ENCODE measurements at places on chromosomes 5 and 9.

DNA sequence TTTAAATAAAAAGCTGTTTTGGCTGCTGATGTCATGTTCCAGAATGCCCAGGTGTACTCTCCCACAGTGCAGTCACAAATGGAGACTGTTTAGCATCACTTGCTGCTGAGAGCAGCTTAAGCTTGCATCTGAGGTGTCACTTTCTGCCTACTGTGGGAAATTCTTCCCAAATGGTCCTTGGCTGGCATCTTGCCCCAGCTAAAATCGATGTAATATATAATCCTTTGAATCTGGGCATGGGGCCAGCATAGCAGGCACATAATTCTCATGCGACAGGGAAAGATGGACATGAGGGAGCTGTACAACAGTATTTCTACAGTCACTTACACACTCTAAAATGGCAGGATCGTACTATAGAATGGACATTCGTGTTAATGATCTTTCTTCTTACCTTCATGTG, 144.3 kb downstream of the MACIR start:
- DNase-seq: no peak

DNA sequence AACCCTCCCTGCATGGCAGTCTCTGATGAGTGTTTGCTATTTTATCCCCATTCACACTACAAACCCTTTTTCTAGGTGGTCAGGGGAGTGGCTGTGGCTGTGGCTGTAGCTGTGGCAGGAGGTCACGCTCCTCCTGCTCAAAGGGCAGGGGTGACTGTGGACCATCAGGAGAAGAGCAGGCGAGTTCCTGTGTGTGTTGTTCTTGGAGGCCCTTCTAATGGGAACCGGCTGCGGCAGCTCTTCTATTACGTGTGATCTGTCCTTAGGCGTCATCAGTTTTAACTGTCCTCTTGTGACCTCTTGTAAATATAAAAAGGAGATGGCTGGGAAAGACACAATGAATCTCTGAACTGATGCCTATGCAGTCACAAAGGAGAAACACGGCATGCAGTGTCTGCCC, 65.1 kb downstream of the ANKH start:
- DNase-seq: peak; percentile 72

GRCh38 chr9:38051780-38052546, 17.1 kb downstream of the SHB start:
- no peak for DNase-seq

DNA sequence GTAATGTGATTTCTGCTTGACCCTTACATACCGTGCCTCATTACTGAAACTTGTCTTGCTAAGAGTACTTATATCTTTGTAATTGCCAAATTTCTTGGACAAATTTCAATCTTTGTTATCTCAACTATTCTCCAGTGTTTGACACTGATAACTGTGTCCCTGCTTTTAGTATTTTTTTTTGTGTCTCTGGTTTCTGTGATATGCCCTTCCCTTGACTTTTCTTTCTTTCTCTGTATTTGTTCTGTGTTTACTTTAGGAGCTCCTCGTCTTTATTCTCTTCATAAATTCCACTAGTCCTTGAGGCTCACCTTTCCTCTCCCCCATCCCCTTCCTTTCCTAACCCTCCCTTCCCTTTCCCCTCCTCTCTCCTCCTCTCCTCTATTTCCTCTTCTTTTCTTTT, 123.7 kb upstream of the FBXL17 start:
- no peak for DNase-seq

DNA sequence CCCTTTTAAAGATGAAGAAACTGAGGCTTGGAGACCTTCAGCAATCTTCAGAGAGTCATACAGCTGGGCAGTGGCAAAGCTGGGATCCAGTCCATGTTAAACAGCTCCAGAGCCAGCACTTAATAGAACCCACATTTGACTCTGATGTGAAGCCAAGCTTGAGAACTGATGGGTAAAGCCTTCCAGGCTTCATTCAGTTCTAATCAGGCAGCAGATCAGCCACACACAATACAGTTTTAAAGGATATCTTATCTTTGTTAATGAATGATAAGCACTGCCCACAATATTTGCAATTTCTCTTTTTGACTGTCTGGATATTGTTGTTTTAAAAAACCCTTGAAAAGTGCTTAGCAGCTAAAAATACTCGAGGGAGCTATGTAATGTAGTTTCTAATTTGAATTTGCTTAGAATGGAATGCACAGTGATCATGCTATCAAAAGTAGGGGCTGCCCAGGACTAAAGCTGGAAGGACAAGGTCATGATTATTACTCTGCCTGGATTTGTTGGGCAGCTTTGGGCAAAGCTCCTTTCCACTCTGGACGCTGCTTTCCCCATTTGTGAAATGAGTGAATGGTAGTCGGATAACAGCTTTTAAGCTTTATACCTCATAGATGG, 31.3 kb upstream of the HTR4 start:
- DNase-seq: no peak

- DNase-seq: no peak
Observed at GRCh38 chr5:1111241-1111726, 579 bp downstream of the SLC12A7 start.

GRCh38 chr5:29161399-29162291, 2031.8 kb upstream of the CDH6 start:
- no peak for DNase-seq

- DNase-seq: no peak
Observed at GRCh38 chr5:120873083-120873482, 409.0 kb downstream of the PRR16 start.

GRCh38 chr9:137198902-137199283, 1.6 kb downstream of the TPRN start:
- DNase-seq: no peak

- no peak for DNase-seq
Observed at GRCh38 chr9:133605446-133605845, 3.7 kb downstream of the FAM163B start.

DNA sequence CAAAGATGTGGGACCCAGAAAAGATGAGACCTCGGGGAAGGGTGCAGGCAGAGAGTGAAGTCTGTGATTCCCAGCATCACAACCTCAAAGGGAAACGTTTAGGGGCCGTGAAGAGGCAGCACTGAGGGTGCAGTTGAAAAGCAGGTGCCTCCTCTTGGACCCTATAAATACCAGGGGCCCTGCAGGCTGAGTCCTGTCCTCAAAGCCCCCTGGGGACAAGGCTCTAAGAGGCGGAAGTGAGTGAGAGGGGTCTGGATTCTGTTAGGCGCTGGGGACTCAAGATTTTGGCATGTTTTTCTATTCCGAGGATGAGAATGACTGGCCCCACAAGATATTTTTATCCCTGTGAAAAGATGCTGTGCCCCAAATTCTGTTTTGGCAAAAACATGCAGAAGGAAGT, 107.8 kb downstream of the THBS4 start:
- no peak for DNase-seq

DNA sequence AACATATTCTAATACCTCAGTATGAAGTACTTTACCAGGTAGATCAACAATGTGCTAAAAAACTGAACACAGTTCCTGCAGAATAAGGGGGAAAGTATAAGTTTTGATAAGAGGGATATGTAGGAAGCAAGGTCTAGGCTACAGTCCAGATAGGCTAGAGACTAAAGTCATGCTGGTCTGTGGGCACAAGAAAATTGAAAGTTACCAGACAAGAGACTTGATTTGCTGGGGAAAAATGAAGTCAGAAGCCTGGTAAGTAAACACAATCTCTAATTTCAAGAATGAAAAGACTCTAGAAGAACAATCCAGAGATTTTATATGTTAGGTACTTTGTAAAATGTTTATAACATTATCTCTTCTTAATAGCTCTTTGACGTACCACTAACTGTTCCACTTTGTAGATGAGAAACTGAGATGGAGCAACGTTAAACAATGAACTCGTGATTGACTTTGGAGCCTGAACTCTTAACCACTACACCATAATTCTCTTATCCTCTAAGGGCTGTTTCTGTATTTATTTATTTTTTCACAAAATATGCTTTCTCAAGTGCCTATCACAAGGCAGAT, 19.5 kb downstream of the ADAMTS6 start:
- no peak for DNase-seq

GRCh38 chr5:122704247-122705036, 70.4 kb upstream of the SNX2 start:
- DNase-seq: no peak

GRCh38 chr9:35859990-35860339, 10.2 kb downstream of the OR13J1 start:
- no peak for DNase-seq

- no peak for DNase-seq
Observed at GRCh38 chr5:54679686-54680085, 162.1 kb downstream of the SNX18 start.

DNA sequence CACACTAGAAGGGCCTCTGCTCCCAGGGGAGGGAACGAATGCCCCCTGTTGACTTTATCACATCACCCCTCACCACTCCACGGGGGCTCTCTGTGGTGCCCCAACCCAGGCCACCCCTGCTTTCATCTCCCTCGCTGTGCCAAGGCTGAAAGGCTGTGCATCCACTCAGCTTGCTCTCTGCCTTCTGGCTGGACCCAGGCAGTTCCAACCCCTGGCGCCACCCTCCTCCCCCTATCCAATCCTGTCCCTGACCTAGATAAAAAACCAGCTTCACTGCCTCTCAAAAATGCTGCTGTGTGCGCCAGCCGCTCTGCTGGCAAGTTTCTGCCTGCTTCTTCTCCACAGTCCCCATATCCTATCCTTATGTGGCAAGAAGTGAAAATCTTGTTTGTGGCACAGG, 22.4 kb upstream of the CORO2A start:
- no peak for DNase-seq

DNA sequence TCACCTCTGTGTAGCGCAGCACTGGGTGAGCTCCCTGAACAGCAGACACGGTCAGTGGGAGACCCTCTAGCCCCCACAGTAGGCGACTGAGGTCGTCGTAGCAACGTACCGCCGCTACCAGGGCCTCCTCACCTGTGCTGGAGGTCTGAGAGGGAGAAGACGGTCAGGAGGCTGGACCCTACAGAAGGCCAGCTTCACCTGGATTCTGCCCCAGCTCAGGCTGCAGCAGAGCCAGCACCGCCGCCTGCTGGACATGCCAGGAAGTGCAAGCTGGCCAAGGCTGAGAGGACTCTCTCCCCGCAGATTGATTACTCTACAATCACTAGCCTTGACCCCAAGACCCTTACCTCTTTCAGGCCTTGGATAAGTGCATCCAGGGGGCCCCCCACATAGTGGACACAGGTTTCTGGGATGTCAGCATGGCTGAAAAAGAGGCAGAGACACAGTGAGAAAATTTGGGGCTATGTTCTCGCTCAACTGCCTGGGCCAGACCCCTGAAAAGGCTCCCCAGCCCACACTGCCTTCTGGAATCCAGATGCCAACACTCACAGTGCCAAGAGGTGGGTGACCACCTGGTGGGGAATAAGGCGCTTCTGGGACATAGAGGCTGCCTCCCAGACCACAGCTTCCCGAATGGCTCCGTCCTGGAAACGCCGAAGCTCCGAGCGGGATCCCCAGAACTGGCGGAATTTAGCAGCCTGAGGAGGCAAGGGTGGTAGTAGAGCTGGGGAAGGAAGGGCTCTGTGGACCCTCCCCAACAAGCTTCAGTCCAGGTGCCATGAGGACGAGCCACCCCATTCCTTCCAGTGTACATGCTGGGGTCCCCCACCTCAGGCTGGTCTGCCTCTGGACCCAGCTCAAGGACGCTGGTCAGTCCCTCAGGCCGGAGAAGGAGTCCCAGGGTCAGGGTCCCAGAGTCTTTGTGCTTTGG, 6.9 kb downstream of the NOL6 start:
- DNase-seq: no peak

DNA sequence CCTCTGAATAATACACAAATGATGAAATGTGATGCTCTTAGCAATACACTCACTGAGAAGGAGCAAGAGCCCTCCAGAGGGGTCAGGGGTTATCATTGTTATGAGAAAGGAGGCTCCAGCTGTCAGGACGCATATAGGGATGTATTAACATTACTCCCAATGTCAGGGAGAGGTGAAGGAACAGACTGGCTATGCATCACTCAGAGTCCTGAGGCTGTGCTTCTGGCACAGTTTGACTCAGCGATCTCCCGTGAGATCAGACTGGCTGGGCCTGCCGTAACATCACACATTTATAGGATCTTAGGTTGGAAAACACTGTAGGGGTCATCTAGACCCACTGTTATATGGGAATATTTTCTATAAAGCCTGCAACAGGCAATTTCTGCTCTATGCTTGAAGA, 226.5 kb upstream of the GLRA1 start:
- DNase-seq: no peak

- DNase-seq: no peak
Observed at GRCh38 chr9:3054017-3054586, 210.2 kb upstream of the PUM3 start.

- no peak for DNase-seq
Observed at GRCh38 chr9:135520916-135521607, at the start of gene LCN1. Gene LCN1 (plus strand): TSS chr9:135521440. CDS start chr9:135521498, 58 bp downstream.

- no peak for DNase-seq
Observed at GRCh38 chr9:135065151-135065550, 22.3 kb upstream of the OLFM1 start.

- no peak for DNase-seq
Observed at GRCh38 chr9:1653282-1653681, 361.9 kb upstream of the SMARCA2 start.

DNA sequence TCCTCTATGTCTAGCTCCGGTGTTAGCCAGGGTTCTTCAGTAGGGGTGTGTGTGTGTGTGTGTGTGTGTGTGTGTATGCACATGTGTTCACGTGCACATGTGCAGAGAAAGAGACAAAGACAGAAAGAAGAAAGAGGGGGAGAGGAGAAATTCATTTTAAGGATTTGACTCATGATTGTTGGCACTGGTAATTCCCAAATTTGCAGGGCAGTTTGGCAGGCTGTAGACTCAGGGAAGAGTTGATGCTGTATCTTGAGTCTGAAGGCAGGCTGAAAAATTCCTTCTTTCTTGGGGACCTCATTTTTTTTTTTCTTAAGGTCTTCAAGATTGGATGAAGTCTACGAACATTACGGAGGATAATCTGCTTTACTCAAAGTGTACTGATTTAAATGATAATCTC, 335.7 kb downstream of the NSG2 start:
- no peak for DNase-seq

DNA sequence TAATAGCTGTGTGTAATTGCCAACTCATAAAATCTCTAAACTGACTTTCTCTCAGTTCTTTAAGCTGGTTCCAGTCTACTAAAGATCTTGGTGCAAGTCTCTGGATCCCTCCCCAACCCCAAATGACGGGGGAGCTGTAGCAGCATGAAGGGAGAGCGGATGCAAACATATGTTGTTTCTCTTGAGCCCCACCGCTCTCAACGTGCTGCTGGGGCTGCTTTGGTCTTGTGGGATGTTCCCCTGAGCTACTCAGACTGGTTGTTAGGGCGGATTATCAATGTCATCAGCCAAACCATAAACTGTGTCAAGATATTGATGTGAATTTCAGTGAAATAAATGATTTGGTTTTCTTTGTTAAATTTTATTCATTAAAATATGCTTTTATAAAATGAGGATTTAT, 40.9 kb upstream of the APC start:
- DNase-seq: no peak
